CD4-positive, alpha-beta T cell treated with Interleukin-17A for 4 hours (primary cell): ENCODE measurements at places on chromosomes 1 and 21.

GRCh38 chr1:18668046-18668445, 37.4 kb downstream of the PAX7 start:
- DNase-seq = no peak

GRCh38 chr1:67673468-67674201, 11.4 kb upstream of the GADD45A start:
- no peak for DNase-seq

DNA sequence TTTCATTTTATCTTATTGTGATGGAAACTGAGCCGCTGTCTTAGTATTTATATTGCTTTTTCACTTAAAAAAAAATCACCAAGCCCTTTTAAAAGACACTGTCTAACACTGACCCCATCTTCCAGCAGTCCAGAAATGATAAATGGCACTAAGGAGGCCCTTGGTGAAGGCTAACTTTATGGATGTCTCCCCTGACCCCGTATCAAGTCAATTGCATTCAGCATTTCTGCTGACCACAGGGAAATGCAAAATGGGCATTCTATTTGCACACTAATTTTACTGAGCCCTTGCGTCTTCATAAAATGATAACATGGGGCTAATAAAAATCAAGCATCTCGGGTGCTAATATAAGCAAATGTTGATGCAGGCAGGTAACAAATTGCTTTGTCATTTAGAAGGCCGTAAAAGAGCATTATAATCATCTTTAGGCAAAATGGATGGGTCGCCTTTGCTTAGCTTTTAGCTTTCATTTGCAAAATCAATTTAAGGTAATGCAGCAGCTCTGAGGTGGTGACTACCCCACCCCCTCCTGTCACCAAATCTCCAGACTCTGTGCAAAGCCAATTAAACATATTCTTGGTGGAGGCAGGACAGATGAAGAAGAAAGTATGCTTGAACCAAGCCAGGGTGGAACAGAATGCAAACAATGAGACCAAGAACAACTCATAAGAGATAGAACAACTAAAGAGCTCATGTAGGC, 110.8 kb downstream of the BEND5 start:
- DNase-seq = no peak

- DNase-seq = no peak
Observed at GRCh38 chr1:110048923-110049601, 14.6 kb downstream of the STRIP1 start.

DNA sequence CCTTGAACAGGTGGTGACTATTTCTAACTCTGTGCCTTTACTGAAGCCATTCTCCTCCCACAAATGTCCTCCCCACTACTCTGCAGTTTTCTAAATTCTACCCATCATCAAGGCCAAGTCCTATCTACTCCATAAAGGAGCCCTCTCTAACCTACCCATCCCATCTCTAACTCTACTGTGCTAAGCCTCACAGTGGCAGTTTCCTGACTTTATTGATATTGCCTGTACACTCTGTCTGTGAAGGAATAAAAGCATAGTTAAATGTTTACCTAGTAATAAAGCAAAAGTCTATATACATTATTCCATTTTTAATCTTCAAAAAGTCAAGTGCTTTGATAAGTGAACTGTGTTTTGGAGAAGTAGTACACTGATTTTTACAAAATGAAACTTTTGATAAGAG, 178.4 kb upstream of the HMCN1 start:
- DNase-seq = no peak

- no peak for DNase-seq
Observed at GRCh38 chr1:46077644-46078043, 54.8 kb downstream of the PIK3R3 start.

- DNase-seq = no peak
Observed at GRCh38 chr1:1876335-1876930, 14.5 kb downstream of the GNB1 start.

GRCh38 chr1:162566870-162567269, 5.3 kb downstream of the UAP1 start:
- no peak for DNase-seq
